ENCODE measurements at places on chromosomes 7 and 10. TPM values are rescaled to one million over a fixed set of nuclear protein-coding genes. Genes with fewer than 3 reads are reported as not detected.

DNA sequence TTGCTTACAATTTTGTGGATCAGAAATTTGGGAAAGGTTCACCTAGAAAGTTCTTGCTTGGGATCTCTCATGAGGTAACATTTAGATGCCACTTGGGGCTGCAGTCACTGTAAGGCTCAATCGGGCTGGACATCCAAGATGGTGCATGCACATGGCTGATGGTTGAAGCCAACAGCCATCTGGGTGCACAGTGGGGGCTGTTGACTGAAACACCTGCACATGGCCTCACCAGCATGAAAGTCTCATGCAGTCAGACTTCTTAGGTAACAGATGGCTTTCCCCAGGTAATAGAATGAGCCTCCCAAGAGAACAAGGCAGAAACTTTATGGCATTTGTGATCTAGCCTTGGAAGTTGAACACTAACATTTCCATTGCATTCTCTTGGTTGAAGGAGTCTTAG lies 740.7 kb upstream of the AUTS2 start:
- no peak for ATAC-seq

GRCh38 chr7:129955993-129956543 lies 3.3 kb upstream of the UBE2H start:
- ATAC-seq = no peak

DNA sequence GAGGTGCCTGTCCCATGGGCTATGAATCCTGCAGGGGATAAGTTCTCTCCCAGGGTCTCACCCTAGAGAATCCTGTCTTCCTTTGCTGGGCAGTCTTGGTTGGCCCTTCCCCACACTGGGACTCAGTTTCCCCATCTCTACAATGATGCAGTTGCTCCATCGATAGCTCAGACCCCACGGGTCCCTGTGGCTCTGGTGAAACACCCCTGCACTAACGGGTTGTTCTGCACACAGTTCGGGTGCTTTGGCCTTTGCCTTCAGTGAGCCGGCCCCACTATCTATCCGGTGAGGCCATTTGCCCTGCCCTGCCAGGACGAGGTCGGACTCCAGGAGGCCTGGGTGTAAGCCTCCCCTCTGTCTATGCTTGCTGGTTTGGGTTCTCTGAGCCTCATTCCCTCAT lies 76.5 kb upstream of the PCBD1 start:
- ATAC-seq = no peak

GRCh38 chr7:138926241-138926612 lies 55.0 kb downstream of the KIAA1549 start:
- ATAC-seq = no peak

DNA sequence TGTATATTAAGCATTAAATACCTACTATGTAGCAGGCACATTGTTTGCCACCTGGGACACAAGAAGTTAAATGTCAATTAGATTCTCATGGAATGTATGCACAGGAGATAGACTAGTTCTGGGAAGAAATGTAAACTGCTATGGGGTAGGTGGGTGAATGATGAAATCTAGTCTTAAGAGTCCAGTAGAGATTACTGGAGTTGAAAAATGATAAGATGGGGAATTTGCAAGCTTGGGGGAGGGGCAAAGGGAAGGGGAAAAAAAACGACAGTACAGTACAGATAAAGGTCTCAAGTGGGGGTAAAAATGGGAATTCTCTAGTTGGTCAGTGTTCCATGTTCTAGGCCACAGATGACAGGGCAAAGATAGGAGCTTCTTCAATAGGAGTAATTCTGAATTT lies 94.4 kb downstream of the ATE1 start:
- no peak for ATAC-seq

The PLPP4 gene
- not detected for total RNA-seq

The ADAMTS14 gene
- 0.64 TPM for total RNA-seq

The PRKCQ gene
- total RNA-seq = 0.64 TPM

The ZFAND2A gene
- 13.5 TPM for total RNA-seq
